ENCODE measurements at places on chromosomes 13 and 19.

GRCh38 chr19:30070968-30071632 is 129.1 kb downstream of the URI1 start:
- no peak for DNase-seq

- no peak for DNase-seq
Measured at GRCh38 chr13:106586648-106587166, 18.8 kb upstream of the ARGLU1 start.

GRCh38 chr13:39263033-39263432 is 224.8 kb downstream of the NHLRC3 start:
- DNase-seq: peak; percentile 6

DNA sequence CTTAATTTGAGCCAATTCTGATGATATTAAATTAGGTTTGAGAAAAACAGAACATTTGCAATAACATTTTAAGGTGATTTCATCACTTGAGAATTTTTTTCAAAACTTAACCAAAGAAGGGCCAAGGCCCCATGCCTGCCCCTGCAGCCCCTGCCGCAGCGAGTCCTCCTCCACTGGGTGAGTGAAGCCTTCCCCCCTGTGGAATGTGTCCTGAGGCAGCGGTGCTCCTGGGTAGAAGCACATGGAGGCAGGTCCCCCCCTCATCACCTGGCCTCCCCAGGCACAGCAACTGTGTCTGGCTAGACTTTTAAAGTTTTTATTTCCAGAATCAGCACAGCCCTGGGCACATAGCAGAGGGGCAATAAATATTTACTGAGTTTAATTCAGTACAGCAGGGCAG is 10.8 kb downstream of the SOX1 start:
- DNase-seq: no peak

- DNase-seq: no peak
Measured at GRCh38 chr13:63696055-63696454, 2280.4 kb upstream of the PCDH20 start.

DNA sequence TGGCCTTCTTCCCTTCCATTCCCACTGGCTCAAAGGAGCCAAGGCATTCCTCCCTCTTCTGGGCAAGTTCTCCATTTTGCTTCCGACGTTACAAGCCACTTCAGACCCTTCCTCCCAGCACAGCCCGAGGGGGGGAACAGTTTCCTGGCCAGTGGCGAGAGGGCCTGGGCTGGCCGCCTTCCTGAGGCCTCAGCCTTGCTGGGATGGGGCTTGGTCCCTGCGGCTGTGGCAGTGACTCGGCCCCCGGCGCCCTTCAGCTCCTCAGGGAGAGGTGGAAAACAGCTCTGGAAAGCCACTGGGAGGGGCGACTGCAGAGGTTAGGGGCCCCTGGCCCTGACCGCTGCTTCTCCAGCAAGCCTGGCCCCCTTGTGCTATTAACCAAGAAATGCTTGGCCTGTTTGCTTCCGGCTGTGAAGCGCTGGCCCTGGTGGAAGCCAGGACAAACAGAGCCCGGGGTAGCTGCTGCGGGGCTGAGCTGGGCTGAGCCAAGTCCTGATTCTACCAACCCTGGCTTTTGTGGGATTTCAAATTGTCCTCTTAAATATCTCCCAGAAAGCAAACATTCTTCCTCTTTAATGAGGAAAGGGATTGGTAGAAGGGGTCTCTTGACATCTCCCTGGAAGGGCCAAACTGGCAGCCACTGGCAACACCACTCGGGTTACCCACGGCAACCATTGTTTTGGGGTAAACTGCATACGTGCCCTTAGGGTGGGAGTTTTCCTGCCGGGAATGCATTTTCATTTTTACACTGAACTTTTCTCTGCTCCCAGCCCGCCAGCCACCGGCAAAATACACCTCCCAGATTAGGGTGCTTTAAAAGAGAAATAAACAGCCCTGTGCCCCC is 38.7 kb downstream of the C13orf46 start:
- DNase-seq: no peak

DNA sequence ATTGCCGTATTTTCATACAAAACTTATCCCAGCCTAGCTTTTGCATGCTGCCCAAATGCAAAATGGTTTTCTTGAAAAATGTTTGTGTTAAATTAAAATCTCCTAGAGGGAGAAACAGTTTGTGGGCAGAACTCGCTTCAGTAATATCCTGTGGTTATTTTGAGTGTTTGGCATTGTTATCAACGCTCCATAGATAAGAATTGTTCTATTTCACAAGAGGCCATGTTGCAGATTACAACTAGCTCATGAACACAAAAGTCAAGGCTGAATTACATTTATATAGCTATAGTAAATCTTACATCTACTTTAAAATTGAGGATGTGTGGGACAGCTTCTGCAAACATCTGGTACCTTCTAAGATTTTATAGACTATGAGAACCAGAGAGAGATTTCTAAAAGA is 447.9 kb downstream of the DCT start:
- DNase-seq: no peak

DNA sequence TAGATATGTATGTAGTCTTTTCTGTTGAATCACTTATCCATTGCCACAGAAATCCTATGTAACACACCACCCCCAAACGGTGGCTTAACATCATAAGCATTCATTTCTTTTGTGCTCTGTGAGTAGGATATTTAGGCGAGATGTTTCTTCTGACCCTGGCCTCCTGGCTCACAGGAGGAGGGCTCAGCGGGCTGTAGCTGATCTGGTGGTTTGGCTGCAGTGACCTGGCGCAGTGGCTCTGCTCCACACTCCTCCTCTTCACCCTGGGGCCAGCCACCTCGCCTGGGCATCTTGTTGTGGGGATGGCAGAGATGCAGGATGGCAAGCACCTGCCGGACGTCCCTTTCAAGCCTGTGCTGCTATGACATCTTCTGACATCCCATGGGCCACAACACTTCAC is 147.1 kb upstream of the IRS2 start:
- no peak for DNase-seq

DNA sequence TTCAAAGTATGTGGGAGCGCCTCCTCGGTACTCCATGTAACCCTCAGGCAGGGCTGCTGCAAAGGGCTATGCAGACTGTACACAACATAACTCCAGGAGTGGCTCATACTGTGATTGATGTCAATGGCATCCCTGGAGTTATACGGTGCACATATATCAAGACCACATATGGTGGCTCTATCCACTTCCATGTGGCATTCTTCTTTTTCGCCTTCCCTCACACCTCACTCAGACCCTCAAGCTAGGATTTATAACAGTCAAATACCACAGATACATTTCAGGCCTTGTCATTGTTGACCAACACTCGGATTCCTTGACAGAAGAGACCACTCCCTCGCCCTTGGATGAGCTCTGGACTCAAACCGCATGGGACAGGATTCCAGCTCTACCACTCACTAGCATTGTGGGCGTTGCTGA is 11.3 kb upstream of the UBL3 start:
- DNase-seq: no peak

DNA sequence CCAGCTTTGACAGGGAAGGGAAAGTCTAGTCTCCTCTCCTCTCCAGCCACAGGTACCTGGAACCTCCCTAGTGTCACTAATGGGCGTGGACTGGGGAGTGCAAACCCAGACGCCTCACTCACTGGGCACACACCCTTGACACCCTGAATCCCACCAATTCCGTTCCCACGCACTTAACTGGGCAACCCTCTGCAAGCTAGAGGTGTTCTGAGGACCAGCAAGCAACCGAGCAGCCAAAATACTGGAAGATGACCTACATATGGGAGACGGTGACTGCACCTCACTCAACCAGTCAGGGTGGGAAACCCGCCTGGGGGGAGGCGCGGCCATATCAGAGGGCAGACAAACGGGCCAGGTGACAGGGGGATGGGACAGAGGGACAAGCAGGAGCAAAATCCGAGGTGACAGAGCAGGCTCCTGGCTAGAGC is 991 bp downstream of the ABHD17A start:
- DNase-seq: no peak

DNA sequence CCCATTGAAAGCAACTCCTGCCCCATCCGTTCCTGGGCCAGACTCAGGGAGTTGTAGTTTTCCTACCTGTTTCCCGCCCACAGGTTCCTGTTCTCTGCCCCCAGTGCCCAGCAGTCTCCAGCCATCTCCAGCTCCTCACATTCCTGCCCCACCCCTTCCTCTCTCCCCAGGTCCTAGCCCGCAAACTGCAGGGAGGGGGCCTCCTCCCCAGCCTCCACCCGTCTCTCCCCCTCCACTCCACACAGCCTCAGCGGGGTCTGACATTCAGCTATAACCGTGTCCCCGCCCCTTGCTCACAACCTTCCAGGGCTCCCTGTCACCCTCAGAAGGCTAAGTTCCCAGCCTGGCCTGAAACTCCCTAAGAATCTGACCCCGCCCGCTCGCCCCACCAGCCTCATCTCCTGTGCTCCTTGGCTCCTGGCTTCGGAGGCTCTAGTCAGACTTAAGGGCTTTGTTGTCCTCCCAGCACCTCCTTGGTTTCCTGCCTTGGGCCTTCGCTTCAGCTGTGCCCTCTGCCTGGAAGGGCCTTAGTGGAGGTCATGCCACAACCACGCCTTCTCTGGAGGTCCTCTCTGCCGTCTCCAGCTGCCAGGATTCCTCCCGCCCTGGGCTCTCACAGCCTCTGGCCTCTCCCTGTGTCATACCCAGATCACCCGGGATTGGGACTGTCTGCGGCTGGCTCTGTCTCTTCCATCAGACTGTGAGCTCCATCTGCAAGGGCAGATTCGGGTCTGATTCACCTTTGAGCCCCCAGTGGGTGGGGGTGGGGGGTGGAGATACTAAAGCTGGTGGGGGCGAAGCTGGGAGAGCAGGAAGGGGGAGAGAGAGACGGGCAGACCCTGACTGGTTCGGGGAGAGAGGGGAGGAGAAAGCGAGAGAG is 5.1 kb upstream of the SPACA6 start:
- DNase-seq: no peak

DNA sequence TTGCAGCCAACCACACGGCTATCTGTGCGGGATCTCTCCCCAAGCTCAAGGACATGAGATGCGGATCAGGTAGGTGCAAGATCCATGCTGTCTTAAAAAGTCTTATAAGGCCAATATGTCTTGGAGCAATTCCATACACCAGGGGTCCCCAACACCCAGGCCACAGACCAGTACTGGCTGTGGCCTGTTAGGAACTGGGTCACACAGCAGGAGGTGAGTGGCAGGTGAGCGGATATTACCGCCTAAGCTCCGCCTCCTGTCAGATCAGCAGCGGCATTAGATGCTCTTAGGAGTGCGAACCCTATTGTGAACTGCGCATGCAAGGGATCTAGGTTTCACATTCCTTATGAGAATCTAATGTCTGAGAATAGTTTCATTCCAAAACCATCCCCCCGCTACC is 68.8 kb upstream of the ZNF599 start:
- no peak for DNase-seq

GRCh38 chr13:88068975-88069374 is 397.8 kb downstream of the SLITRK5 start:
- DNase-seq: no peak

DNA sequence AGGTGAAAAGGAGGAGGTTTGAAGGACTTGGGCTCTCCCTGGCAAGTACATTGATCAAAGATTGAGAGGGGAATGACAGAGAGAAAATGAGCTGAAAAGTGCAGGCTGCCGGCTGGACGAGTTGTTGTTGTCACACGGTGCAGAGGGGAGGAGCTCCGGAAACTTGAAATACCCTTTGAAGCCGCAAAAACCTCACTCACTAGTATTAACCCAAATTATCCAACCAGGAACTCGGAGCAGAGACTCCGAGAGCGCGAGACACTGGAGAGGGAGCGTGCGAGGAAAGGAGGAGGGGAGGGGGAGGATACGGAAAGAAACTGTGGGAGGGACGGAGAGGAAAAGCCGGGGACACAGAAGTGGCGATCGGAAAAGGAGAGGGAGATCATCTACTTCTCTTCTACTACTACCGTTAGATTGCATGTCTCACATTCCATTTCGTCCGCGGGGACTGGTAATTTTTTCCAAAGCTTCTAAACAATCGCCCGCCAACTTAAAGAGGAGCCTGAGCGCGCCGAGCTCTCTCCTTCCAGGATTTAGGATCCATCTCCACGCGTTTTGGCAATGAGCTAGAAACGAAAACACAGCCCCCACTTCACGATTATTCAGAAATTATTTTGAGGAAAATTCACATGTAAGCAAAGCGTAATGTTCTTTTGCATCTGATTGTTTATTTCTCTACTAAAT is at the start of gene DACH1:
Gene DACH1 (minus strand): TSS at position 74 of the 684 bp plus-strand sequence.
- no peak for DNase-seq

GRCh38 chr19:19409205-19409604 is 3.7 kb downstream of the GATAD2A start:
- DNase-seq: no peak

GRCh38 chr19:51418707-51419106 is 1.3 kb upstream of the SIGLEC10 start:
- no peak for DNase-seq

GRCh38 chr19:3042621-3043267 is 13.7 kb upstream of the TLE2 start:
- DNase-seq: no peak

- no peak for DNase-seq
Measured at GRCh38 chr13:65468628-65469027, 1761.5 kb downstream of the PCDH9 start.

GRCh38 chr13:46630431-46631178 is 77.6 kb downstream of the LRCH1 start:
- no peak for DNase-seq

DNA sequence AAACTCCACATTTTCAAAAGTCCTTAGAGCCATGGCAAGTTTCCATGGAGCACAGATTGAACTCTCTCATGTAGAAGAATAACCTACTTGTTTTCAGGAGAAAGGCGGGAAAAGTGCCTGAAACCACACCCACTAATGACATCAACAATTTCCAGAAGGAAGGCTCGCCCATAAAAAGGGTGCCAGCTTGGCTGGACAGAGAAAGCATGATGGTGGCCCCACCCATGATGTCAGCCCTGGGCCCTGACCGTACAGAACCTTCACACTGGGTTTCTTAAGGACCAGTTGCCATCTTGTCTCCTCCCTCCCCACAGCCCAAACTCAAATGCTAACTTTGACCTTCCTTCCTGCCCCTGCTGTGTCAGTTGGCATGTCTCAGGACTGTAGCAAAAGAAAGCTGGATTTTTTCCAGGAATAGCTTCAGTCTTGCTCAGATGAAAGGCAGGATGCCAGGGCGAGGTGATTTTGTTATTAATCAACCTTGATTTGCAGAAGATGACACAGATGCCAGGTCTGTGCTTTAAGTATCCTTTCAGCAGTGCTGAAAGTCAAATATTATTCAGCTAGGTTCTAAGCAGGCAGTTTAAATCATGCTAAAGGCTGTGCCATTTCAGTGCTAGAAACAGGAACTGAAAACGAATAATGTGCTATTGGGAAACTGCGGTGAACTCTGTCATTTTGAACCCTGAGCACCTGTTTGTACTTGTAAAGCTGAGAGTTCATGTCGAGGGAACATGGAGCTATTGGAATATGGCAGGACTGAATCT is 89.5 kb upstream of the RFC3 start:
- DNase-seq: no peak

DNA sequence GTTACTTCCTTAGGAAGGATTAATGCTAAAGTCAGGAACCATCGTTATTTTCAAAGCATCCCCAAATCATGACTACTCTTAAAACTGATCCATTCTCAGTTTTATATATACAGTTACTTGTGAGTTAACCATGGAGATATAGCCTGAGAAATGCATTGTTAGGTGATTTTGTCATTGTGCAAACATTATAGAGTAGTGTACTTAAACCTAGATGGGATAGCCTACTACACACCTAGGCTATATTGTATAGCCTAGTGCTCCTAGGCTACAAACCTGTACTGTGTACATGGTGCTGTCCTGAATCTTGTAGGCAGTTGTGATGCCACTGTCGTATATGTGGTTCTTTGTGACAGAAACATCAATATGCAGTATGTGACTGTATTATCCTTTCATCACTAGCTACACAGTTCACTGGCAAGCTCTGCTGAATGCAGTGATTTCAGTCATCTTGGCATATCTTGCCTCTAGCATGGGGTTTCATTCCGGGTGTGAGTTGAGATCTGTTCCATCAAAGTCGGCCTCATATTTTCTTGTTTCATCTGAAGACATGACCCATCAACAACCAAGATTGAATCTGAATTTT is 45.3 kb downstream of the CDK8 start:
- no peak for DNase-seq
